Esophagus mucosa (tissue), 1 donor: ENCODE measurements at places on chromosomes 6 and 20. TPM values are rescaled to one million over a fixed set of nuclear protein-coding genes. Genes with fewer than 3 reads are reported as not detected.

Gene SLC35D3
- total RNA-seq = not detected

- no peak for ATAC-seq
These were observed 57.0 kb upstream of the FRMD1 start for GRCh38 chr6:168136001-168136400.

Gene UNC93A
- 4.5 TPM for total RNA-seq

DNA sequence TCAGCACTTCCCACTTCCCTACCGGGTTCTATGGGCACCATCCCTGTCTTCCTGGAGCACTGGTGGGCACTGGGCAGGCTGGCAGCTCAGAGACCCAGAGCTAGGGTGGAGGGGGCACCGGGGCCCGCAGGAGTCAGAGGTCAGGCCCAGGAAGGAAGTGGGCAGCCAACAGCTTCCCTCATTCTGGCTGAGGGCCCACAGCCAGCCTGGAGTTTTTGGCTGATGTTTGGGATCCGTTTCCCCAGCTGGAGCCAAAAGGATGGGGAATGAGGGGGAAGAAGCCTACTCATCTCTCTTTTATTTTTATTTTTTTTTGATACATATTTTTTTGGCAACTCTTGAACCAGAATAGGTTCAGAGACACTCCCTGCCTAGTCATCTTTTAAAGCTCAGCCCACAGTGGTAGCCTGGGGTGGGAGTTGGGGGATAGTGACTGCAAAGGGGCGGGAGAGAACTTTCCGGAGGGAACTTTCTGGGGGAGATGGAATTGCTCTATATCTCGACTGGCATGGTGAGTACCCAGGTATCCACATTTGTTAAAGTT is 54.2 kb upstream of the MLN start:
- ATAC-seq = no peak

DNA sequence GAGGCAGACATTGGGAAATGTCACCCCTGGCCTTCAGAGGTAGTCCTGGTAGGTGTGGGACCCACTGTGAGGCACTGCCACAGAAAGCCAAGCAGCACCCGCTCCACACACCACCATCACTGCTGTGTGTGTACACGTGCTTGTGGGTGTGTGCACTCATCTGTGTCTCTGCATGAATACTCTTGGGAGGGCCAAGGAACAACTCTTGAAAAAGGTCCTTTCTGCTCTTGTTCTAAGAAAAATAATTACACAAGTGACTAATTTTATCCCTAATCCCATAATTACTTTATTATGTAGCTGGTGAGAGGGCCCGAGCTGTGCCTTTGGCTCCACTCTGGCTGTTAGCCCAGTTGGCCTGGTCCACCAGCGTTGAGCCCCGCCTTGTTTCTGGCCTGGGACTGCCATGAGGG is 21.7 kb upstream of the EPB41L1 start:
- peak; percentile 67 for ATAC-seq

Gene SLC17A1
- total RNA-seq = not detected

DNA sequence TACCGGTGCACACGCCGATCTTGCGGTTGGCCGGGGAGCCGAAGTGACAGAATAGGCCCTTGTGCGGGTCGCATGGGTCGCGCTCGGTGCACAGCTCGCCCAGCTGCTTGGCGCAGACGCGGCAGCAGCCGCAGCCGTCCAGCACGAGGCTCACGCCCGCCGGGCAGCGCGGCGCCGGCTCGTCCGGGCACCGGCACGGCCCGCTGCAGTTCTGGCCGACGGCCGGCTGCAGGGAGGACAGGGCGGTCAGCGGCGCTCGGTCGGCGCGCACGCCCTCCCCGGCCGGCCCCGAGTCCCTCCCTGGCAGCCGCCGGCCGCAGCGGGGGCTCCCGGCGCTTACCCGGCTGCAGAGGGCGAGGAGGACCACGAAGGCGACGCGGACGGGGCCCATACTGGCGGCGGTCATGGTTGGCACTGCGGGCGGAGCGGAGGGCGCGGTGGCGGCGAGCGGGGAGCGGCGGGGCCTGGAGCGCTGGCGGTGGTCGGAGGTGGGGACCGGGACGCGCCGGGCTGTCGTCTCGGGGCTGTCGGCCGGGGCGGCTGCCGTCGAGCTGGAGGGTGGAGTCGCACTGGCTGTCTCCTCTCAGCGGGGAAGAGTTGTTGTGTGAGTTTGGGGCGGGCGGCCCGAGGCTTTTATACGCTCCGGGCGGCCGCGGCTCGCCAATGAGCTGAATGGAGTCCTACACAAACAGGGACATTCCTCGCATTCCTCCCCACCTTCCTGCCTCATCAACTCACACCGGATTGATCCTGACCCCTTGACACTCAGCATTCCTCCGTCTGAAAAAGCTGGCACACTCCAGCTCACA is at the start of gene CCN2:
Gene CCN2, minus strand, starts transcription at position 606 of the 809 bp plus-strand sequence. Its CDS starts 200 bp downstream, at position 406.
- peak; percentile 70 for ATAC-seq

GRCh38 chr20:36541227-36541767 is at the start of gene MYL9:
TSS of gene MYL9 (plus strand) at chr20:36541519. CDS start at chr20:36544885, 3,366 bp downstream.
- peak; percentile 53 for ATAC-seq

GRCh38 chr20:44829688-44830087 is 19.3 kb upstream of the RIMS4 start:
- no peak for ATAC-seq

Gene GNRH2
- total RNA-seq = not detected

DNA sequence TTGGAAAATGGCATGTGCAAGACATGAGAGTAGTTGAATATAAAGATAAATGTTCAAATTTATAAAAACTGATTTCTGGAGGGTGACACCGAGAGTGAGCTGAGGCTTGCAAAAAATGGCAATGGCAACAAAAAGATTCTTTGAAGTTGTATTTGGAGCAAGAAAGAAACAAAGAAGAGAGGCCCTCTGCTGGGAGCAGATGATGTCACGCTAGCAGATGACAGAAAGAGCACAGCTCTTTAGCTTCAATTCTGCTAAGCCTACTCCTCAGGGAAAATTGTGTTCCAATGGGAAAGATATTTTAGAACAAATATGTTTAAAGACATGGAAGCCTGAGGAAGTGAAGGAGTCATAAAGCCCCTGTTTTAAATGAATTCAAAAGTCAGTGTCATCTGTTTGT is 125.3 kb upstream of the NOX3 start:
- ATAC-seq = no peak

DNA sequence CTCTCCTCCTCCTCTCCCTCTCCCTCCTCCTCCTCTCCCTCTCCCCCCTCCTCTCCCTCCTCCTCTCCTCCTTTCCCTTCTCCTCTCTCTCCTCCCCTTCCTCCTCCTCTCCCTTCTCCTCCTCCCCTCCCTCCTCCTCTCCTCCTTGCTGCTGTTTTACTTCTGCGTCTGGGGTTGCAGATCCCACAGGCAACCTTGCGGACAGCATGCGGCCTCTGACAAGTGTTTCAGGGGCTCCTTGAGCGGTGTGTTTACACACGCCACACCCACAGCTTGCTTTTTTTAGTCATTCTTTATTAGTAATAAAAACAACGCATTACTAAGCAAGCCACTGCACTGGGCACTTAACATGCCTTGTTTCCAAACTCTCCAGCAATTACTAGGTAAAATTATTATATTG is 81.9 kb downstream of the TFAP2C start:
- peak; percentile 78 for ATAC-seq

Gene LY86
- 0.48 TPM for total RNA-seq
